ENCODE measurements at places on chromosomes 2 and 18. TPM values are rescaled to one million over a fixed set of nuclear protein-coding genes. Genes with fewer than 3 reads are reported as not detected.

Gene IL1F10
- not detected for total RNA-seq

Gene C18orf63
- not detected for total RNA-seq

- DNase-seq, result peak; percentile 98
Measured at GRCh38 chr18:23593720-23594119, 7.4 kb upstream of the NPC1 start.

DNA sequence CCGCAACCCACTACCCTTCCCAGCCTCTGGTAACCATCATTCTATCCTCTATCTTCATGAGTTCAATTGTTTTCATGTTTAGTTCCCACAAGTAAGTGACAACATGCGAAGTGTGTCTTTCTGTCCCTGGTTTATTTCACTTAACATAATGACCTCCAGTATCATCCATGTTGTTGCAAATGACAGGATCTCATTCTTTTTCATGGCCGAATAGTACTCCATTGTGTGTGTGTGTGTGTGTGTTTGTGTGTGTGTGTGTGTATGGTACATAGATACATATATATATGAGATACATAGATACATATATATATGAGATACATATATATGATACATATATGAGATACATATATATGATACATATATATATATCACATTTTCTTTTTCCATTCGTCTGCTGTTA lies 196.3 kb upstream of the STK17B start:
- DNase-seq, result no peak

DNA sequence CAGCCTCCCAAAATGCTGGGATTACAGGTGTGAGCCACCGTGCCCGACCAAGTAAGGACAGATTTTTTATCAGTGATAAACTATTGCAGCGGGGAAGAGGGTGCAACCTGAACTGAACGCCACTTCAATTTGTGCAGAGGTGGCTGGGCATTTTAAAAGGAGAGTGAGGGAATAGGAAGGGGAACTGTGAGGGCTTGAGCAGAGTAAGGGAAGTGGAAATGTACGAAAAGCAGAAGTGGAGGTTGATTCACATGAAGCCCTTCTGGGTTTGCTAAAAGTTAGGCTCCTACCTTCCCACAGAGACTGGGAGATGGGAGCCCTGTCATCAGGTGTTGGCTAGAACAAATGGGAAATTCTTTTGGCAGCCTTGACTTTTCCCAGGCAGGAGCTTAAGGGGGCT lies 6.1 kb downstream of the STK11IP start:
- DNase-seq, result no peak

Gene PLEKHH2
- 4.5 TPM for total RNA-seq

DNA sequence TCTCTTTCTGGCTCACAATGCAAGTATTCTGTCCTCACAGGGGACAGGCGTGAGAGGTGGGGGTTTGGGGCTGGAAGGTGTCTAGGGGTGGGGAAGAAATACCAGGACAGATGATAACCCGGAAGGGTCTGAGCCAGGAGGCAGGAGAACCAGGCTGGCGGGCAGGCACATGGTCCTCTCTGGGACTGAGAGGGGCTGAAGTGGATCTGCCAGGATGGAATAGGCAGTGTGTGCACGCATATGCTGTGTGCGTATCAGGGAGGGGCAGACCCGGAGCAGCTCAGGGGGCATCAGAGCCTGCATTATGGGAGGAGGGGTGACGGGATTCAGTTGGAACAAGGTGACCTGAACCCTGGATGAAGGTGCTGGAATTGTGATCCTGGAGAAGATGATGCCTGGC lies 157.3 kb downstream of the DYSF start:
- DNase-seq, result no peak

DNA sequence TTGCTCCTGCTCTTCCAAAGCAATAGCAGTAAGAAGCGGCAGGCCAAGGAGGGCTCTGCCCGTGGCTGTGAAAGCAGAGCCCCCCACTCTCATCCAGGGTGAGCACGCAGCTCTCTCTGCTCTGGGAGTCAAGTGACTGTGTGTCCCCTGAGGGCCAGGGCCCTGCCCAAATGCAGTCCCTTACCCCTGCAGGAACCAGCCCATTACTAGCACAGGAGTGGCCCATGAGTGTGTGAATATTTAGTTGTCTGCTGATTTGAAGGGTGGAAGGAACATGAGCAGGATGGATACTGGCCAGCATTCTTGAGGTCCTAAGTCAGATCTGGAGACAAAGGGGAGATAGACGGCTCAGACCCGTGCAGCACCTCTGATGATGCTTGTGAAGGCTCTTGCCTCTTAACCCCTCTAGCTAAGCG lies 69.7 kb upstream of the FOSL2 start:
- DNase-seq, result no peak

Gene THSD7B
- total RNA-seq, result not detected

- no peak for DNase-seq
Measured at GRCh38 chr2:170897108-170897507, 31.9 kb upstream of the GORASP2 start.

Gene SLC9A2
- total RNA-seq, result under 0.01 TPM

Gene UNC80
- total RNA-seq, result under 0.01 TPM

Gene STEAP3
- 8.1 TPM for total RNA-seq

Gene RBKS
- 0.90 TPM for total RNA-seq

Gene CTAGE1
- total RNA-seq, result under 0.01 TPM

Gene RNF144A
- 0.13 TPM for total RNA-seq

Gene ANKRD36
- 11.0 TPM for total RNA-seq

DNA sequence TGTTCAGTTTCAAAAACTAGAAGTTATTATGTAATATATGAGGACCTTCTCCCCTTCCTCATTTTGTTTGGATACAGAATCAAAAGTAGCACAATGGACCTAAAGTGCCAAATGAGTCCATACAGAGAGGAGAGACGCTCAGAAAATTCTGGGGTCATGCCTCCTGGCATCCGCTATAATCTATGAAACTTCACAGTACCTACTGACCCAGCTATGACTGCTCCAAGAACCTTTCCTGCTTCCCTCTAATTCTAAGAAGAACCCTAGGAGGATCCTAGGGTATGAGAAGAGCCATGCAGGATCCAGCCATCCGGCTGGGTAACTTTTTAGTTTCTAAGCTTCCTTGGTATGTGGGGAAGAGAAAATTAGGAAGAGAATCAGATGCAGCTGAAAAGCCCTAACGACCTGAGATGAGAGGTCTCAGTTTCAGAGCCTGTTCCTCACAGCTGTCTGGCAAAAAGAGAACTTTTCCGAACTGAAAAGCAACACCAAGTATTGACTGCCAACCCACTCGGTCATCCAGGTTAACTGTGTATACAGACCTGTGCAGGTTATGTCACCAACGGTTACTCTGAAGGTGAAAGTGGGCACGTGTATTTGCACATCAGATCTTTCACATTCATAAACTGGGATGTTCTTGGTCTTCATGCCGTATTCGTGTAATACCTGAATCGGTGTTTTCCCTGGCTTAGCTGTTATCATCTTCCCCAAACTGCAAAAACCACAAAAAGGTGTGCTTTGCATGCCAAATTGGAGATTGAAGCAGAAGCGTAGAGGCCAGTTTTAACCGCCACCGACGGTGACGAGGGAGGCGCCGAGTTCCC lies 1.1 kb downstream of the PRKRA start:
- no peak for DNase-seq

DNA sequence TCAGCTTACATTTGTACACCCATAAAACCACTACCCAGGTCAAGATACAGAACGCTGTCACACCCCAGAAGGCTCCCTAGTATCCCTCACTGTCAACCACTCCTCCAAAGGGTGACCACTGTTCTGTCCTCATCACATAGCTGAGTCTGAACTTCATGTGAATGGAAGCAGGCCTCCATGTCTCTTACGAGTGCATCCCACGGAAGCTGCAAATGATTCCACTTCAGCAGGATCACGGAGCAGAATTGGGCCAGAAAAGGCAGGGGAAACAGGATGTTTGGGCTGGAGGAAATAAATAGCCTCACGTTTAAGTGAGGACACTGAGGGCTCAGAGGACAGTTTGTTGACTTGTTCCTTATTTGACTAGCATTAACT lies 38.4 kb downstream of the LBH start:
- DNase-seq, result no peak

Gene DUSP2
- 5.3 TPM for total RNA-seq

Gene DNAJC5G
- total RNA-seq, result not detected

All from bronchial epithelial cell (primary cell).